ENCODE measurements at places on chromosomes 1 and 21.

DNA sequence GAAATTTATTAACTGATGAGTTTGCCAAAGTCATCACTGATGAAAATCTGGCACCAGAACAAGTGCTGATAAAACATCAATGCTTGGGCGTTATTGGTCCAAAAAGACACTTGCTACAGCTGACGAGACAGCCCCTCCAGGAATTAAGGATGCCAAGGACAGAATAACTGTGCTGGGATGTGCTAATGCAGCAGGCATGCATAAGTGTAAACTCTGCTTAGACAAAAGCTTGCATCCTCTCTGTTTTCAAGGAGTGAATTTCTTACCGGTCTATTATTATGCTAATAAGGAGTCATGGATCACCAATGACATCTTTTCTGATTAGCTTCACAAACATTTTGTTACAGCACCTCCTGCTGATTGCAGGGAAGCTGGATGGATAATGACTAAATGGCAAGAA lies 402.0 kb downstream of the LTN1 start:
- no peak for DNase-seq

DNA sequence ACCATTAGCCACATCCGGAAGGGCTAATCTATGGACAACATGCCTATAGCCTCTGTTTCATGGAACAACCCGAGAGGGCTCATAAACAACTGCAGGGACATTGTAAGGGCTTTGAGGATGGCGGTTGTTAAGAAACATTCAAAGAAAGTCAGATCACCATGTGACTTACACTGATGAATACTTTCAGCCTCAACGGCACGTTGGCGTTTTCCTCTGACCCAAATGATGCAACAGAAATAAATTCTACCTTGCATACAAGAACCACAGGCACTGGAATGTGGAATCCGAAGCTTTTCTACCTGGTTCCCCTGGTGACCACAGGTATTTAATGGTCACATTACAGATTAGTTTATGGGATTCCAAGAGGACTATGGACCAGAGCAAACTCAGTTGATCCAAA lies 107.0 kb downstream of the CLIC6 start:
- no peak for DNase-seq

DNA sequence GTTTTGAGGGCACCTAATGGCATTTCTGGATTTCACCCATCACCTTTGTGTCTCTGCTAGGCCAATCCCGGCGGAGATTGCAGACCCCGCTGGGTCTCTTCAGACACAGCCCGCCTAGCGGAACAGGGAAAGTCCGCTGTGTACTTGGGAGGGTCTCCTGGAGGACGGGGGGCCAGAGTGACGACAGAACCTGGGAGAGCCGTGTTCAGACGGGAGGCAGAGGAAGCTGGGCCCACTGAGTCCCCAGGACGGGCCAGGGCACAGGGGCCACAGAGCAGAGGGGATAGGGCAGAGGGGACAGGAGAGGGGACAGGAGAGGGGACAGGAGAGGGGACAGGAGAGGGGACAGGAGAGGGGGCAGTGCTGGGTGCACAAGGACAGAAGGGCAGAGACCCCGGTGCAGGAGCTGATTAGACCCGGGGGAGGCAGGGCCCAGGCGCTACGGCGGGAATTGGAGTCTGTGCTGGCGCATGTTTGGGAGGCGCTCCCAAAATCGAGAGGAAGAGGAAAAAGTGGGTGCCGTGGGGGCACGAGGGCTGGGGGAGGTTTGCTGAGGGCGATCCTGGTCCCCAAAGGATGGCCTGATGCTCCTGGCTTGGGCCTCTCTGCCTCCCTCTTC lies 12.7 kb downstream of the TRPM2 start:
- DNase-seq: no peak

GRCh38 chr1:50700621-50701020 lies 259.4 kb downstream of the FAF1 start:
- no peak for DNase-seq

GRCh38 chr1:100076744-100077143 lies 56.0 kb downstream of the SASS6 start:
- DNase-seq: no peak

DNA sequence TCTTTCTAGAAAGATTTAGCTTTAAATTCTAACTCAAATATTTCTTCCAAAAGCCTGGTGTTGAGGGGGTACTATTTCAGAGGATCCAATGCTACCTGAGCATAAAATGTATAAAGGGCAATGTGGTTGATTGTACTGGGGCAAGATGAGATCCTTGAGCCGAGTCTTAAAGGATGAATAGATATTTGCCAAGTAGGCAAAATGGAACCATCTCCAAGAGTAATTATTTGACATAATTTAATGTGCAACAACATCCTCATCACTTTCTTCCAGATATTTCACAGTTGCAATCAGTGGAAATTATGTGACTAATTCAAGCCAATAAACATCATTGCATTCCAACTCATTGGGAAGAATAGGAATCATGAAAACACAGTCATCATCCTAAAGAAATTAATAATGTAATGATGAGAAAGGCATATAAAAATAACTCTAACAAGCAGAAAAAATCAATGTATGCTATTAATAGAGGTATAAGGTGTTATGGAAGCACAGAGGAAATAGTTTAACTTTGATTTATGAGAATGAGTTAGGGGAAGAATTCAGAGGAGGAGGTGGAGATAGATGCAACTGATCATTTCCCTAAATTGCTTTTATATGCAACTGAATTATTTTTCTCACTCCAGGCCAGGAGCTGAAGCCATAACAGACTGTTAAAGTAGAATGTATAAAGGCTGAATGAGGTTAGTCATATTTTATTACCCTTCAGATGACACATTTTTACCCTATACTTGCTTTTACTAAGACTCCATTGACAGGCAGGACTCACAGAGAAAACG lies 30.0 kb upstream of the RGS4 start:
- DNase-seq: no peak

GRCh38 chr1:172719694-172720138 lies 60.8 kb downstream of the FASLG start:
- no peak for DNase-seq

- DNase-seq: no peak
Observed at GRCh38 chr1:206979379-206980043, 9.3 kb upstream of the FCAMR start.

GRCh38 chr21:45525910-45526306 lies 16.3 kb downstream of the SLC19A1 start:
- DNase-seq: no peak

- DNase-seq: no peak
Observed at GRCh38 chr21:33682992-33683627, 40.8 kb downstream of the ITSN1 start.

DNA sequence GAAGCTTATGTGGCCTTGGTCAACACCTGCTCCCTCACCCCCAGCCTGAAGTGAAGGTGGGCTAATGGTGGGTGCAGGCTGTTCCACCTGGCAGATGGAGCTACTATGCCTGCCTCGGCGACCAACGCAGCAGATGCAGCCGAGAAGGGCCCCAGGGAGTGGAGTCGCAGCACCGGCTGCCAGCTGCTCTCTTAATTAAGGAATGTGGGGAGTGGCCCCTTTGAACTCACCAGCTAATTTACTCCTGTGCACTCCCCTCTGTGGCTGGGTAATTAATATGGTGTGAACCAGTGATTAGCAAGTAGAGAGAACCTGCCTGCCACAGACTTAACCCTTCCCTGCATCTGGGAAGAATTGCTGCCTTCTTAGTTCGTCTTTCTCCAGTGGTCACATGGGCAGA lies 3.3 kb upstream of the SLAMF8 start:
- DNase-seq: no peak

DNA sequence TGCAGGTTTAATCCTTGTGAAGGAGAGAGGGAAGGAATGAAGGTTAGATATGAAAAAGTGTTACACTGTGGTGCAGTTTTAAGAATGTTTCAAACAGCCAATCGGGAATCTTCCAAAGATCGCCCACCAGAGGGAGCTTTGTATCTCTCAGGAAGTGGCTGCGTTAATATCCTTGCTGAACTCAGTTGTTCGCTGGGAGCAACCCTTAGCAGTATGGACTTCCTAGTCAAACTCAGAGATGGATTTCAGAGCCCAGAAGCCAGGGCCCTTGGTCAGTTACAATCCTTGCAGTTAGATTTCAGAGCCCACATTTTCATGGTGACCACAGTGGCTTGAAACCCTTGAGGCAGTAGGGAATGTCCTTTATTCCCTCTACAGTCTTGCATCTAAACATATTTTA lies 136.2 kb downstream of the NTNG1 start:
- no peak for DNase-seq

GRCh38 chr1:95111014-95111413 lies 6.1 kb upstream of the TLCD4 start:
- no peak for DNase-seq

GRCh38 chr1:76687307-76688175 lies 179.7 kb upstream of the ST6GALNAC5 start:
- DNase-seq: no peak

DNA sequence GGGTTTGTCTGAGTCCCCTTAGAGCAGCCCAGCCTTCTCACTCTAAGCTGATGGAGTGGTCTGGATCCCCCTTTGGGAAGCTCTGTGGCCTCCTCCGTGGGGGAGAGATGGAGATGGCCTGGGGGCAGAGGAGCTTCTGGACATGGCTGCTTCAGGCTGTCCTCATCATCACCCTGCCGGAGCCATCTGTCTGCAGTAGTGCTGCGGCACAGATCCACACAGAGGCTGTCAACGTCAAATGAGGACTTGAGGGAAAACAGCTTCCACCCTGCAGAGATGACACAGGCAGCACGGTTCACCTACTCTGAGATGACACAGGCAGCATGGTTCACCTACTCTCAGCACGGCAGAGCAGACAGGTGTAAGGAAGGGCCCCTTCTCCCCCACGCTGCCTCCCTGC lies 134.3 kb downstream of the IGSF21 start:
- DNase-seq: no peak

GRCh38 chr1:33634806-33635205 lies 162.4 kb downstream of the ZSCAN20 start:
- DNase-seq: no peak

- no peak for DNase-seq
Observed at GRCh38 chr1:160494620-160495019, 28.4 kb downstream of the SLAMF6 start.

DNA sequence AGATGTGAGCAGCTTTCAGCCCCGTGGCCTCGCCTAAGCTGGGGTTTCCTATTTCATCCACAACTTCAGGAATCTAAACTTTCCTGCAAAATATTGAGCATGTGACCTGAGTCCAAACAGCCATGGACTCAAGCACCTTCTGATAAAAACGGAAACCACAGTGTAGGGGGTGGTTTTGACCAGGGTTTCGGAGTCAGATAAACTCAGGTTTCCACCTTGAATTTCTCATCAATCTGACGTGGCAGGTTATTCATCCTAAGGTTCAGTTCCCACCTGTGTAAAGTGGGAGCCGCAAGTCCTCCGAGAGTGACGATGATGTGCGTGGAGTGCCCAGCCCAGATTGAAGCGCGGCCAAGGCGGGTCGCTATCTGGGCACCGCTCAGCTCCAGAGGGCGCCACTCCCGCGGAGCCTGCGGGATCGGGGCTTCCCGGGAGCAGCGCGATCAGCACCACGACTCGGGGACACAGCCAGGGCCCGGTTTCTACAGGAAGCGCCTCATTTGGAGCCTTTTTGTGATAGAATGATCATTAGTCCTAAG lies 871 bp upstream of the ETS2 start:
- DNase-seq: no peak

DNA sequence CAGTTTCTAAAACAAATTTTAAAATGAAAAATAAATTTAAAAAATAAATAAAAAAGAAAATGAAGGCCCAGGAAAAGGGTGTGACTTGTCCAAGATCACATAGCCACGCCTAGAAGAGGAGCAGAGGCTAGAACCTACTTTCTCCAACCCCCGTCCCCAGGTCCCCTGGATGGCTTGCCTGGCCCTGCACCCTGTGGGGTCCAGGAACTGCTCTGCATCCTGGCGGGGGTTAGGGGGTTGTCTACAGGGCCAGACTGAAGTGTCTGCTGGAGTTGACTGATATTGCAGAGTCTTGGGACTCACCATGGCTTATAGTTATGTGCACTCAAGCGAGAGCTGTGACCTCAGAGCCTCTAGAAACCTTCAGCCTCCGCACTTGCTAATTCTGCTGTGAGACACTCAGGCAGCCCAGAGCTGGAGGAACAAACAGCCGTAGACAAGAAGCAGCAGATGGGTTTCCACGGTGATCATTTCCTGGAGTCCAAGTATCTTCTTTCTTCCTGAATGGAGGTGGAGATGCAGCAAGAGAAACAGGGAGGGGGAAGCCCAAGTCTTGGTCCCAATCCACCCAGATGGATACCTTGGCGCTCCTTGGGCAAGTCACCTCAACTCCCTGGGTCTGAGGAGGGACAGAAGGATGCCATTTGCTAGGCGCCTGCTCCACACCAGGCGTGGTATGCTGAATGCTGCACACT lies 5.2 kb upstream of the EXTL1 start:
- DNase-seq: no peak

- no peak for DNase-seq
Observed at GRCh38 chr1:86706018-86706635, 1.8 kb downstream of the SH3GLB1 start.

- DNase-seq: peak; percentile 33
Observed at GRCh38 chr1:26529655-26530409, at the start of gene RPS6KA1. TSS of gene RPS6KA1 (plus strand) at chr1:26529761. CDS start at chr1:26529921, 160 bp downstream.

DNA sequence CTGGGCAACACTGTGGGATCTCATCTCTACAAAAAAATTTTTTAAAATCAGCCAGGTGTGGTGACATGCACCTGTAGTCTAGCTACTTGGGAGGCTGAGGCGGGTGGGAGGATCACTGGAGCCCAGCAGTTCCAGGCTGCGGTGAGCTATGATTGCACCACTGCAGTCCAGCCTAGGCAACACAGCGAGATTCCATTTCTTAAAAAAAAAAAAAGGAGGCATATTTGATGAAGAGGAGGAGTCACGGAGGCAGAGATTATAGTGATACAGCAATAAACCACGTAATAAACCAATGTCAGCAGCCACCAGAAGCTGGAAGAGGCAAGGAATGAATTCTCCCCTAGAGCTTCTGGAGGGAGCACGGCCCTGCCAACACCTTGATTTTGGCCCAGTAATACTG lies 4.0 kb downstream of the LIX1L start:
- DNase-seq: no peak

- DNase-seq: no peak
Observed at GRCh38 chr21:26457817-26458216, 115.3 kb downstream of the CYYR1 start.

GRCh38 chr1:93349231-93350135 lies 3.8 kb downstream of the DR1 start:
- no peak for DNase-seq

DNA sequence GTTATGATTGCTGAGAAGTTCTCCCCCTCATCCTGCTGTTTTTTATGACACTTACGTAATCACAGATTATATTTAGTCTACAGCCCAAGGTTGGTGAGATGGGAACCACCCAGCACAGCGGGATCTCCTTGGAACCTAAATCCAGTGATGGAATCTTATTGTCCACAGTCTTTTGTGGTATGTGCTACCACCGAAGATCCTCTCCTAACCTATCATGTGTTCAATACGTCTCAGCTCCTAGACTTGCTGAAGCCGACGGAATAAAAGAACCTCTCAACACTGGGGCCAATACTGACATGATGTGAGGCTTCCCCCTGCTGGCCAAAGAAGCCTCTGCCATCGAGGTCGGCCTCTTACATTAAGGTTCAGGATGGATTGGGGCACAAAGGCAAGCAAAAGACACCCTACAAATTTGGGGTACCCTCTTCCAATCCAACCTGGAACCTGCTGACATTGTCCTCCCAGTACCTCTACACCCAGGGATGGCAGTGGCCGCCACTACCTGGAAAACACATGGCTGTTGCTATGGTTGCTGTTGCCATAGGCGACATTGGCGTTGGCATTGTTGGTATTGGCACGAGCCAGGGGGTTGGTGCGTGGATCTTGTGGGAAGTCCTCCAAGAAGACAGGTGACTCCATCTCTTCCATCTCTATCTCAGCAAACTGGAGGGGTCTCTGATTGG lies 19.4 kb upstream of the KIF21B start:
- peak; percentile 42 for DNase-seq

Data from activated CD8-positive, alpha-beta memory T cell treated with anti-CD3 and anti-CD28 coated beads for 4 hours (primary cell).